ENCODE measurements at places on chromosomes 2 and 18.
A peak's percentile ranks its signal among the peaks of the same experiment; 100 is the strongest.

DNA sequence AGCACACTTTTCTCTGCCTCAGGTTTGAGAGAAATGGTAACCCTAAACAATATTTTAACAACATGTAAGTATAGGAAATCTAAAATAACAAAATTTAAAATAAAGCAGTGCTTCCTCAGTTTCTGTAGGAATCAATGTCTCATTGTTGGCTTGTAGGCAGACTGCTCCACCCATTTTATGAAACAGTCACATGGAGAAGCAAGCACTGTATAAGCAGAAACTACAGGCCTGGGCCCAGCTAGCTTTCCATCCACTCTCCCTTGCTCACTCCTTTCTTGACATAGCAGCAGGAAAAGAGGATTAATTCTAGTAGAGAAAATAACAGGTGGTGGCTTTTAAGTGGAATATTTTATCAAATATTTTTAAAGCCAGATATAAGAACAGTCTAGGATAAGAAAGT, 97.2 kb downstream of the PLEKHM3 start:
- no peak for DNase-seq

DNA sequence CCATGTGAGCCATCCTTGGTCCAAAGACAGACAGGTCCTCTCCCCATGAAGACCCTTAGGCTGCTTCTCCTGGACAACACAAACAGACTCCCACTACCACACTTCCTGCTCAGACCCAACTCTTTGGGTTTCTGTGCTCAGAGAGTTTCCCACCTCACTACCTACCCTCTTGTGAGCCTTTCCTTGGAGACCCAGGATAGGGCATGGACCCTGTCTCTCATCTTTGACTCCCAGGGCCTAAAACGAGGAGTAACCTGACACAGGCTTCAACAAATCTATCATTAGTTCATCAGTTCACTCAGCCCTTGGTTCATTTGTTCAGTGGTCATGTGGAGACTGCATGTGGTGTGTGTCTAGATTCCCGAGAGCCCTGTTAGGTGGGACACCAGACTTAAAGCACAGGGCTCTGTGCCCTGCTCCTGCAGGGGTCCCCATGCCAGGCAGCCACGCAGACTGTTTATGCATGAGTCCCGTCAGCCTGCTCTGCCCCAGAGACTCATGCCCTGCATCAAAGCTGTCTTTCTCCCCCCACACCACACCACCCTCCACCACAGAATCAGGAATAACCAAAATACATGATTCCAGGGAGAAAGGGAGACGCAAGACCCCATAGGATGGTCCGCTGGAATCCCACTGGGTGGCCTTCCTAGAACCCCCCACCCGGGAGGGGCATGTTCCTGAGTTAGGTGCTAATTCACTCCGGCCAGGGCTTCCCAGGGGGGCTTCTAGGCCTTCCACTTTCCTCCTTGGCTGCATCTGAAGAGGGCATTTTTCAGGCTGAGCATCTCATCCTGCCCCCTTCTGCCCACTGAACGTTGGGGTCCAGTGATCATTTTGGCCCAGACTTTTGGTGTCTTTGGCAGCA, 100.2 kb upstream of the TEX51 start:
- peak; percentile 16 for DNase-seq

- no peak for DNase-seq
Observed at GRCh38 chr2:101971836-101972235, 19.9 kb upstream of the IL1R2 start.

DNA sequence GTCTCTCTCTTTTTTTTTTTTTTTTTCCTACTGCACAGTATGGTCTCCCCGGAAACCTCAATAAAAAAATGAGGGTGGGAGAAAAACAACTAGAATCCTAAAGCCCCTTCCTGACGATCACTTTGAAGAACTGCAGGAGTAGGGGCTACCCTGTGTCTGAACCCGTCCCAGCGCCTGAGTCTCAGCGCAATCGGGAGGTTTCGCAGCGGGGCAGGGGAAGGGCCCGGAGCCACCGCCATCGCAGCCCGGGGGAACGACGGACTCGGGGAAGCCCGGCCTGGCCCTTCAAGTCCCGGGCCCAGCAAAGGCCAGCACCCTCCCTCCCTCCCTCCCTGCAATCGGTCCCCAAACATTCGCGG, 411 bp downstream of the NARS1 start:
- DNase-seq: no peak

DNA sequence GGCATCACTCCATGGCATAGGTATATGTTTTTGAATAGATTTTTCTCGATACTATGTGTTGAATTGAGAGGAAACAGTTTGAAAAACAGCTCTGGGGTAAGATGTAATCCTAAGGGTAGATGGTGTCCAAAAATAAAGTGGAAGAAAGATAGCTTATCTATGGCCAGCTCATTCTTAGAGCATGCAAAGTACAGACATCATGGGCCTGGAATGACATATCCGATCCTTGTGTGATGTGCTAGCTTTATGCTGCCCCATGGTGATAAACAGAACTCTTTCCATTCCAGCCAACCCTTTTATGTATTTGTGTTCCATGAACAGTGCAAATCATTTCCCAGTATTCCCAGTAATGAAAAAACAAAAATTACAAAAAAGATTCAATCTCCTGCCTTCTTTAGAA, 390.2 kb upstream of the NXPH2 start:
- no peak for DNase-seq

DNA sequence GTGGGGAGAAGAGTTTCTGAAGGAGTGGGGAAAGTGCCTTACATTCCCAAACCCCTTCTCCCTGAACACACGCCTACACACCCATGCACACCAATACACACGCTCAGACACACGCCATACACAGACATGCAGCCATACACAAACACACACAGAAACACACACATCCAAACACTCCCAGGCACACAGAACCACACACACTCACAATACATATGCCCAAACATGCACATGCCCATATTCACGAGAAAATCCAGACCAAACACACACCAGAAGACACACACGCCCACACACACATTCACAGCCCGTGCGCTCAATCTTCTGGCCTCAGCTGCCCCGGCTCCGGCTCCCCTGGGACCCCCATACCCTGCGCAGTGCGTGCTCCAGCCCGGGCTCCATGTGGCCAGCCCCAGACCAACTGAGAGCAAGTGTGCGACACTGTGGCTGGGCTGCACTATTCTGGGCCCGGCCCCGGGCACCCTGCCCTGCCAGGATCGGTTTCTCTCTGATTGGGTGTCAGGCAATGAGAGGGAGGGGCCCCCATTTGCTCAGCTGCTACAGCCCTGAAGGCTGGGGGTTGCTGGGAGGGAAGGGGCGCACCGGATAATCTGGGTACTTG, at the start of gene PRKAG3:
Gene PRKAG3 (minus strand): TSS at position 426 of the 613 bp plus-strand sequence.
- no peak for DNase-seq

DNA sequence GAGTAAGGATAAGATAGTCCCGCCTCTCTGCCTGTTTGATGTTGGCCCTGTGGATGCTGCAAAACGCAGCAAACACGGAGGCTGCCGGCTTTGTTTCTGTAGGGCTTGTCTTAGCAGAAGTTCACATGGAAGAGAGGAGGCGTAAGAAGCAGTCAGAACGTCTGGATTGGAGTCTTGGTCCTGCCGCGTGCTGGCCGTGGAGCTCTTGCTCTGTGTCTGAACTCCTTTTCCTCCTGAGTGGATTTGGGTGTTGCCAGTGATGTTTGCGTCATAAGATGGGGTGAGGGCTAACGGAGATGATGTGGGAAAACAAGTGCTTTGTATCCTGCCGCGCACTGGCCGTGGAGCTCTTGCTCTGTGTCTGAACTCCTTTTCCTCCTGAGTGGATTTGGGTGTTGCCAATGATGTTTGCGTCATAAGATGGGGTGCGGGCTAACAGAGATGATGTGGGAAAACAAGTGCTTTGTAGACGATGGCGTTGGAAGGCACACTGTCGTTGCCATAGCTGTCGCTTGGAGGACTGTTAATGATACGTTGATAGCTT, 240.9 kb downstream of the AGAP1 start:
- DNase-seq: no peak

DNA sequence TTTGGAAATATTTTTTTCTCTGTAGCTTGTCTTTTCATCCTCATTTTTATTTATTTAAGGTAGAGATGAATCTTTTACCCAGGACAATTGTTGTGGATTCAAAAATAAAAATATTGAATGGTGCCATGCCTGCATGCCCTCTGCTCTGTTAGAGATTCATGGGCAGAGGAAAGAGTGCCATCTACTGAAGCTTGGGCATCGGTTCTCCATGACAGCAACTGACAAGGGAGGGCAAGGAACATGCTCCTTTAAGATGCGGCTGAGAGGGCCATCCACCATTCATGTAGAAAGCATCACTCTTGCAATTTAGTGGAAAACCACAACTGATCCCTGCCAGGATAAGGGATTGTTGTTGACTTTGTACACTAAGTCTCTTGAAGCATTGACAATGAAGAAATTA, 79.9 kb downstream of the PARD3B start:
- DNase-seq: no peak

DNA sequence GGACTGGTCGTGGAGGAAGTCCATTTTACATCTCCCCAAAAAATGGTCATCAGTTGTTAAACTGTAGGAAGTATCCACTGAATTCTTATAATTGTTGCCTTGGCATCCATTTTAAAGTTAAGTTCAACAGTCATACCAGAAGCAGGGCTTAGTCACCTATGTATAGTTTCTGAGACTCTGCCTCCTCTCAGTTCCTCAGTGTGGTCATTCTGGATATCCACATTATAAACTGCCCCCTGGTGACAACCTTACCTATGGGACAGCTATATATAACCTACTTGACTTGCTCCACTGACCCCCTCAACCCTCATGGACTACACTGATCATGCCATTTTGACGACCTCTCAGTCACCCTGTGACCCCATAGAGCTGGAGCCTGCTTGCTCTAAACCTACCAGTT, 617.0 kb downstream of the LRP1B start:
- no peak for DNase-seq

DNA sequence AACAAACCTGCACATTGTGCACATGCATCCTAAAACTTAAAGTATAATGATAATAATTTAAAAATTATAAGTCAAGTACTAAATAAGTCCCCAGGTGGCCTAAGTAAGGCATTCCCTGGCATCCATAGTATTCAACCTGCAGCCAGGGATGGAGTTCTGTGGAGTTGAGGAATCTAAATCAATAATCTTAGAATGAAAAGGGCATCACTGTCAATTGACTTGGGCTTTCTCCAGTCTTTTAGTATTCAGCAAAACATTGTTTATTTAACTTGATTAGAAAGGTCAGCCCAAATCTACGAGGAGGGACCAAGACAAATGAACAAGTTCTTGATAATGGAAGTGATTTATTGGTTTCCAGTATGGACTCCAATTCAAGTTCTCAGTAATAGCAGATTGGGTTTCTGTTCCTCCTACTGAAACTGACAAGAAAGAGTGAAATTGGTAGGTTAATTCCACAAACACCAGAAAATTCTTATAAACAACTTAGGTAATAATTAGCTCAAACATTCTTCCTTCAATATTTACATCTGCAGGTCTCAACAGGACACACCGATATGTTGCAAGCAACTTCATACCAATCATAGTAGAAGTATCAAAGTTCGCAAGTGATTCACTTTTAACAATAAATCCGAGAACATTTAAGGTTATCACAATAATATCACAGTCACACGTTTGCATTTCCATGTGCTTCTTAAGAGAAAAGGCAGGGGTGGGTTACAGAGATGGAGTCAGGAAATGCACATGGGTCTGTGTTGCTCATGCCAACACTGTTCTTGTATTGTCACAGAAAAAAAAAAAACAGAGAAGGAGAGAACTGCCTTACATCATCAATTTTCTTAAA, 51.7 kb upstream of the EHBP1 start:
- DNase-seq: no peak

DNA sequence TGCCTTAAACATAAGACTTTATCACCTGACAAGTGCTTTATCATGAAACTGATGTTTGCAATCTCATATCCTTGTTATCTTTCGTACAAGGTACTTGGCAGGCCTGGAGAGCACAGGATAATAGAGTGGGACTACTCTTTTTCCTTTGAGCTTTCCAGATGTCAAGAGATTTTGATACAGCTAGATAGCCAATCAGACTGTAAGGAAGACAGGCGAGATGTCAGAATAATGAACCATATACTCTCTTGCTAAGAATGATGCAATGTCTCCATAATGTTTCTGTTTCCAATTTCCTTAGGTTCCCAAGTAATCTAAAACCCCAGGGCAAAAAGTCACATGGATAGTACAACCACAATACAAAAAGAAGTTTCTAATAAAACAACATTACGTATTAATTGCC, 313.1 kb downstream of the PDE11A start:
- DNase-seq: no peak

DNA sequence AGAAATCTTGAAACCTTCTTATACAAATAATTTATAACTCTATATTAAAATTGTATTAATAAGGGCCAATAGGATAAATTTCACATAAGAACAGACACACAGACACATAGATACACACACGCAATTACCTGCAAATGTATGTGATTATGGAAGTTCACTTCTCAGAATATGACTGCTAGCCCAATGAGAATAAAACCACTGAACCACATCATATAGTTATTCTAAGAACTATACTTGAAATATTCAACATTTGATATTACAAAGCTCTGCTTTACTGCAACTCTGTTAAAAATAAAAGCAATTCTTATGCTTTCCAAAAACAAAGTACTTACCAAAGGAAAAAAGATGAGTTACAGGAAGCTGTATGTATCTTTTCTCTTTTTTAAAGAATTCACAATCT, 51.1 kb downstream of the PGAP1 start:
- DNase-seq: no peak

DNA sequence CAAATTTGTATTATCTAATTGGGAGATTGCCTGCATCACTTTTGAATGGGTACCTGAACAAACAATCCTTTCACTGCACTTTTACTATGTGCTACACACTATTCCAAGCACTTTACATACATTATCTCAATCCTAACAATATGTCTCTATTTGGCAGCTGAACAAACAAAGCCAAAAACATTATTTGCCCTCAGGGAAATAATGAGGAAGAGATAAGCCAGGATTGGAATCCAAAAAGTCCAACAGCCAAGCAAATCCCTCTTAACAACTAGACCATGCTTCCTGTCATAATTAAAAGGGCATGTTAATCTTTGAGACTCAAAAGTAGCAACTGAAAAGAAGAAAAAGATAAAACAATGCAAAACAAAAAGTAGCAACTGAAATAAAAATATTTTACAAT, 32.1 kb downstream of the RPRD1A start:
- DNase-seq: no peak

GRCh38 chr2:82013641-82014040, 1709.1 kb upstream of the LRRTM1 start:
- DNase-seq: no peak

DNA sequence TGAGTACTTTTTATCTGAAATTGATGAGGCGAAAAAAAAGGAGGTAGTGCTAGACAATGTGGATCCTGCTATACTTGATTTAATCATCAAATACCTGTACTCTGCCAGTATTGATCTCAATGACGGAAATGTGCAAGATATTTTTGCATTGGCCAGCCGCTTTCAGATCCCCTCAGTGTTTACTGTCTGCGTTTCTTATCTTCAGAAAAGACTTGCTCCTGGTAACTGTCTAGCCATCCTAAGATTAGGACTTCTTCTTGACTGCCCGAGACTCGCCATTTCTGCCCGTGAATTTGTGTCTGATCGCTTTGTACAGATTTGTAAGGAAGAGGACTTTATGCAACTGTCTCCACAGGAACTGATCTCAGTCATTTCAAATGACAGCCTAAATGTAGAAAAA, 453 bp downstream of the KLHL41 start:
- DNase-seq: no peak

Data from left lobe of liver (tissue), 2 donors.